Liver (tissue), 10 donors: ENCODE measurements at places on chromosomes 6 and 20. TPM values are rescaled to one million over a fixed set of nuclear protein-coding genes. Genes with fewer than 3 reads are reported as not detected.

C2 gene
- polyA plus RNA-seq: 522 TPM

SLC35A1 gene
- 9.0 TPM for polyA plus RNA-seq

PLAGL1 gene
- 1.3 TPM for polyA plus RNA-seq

TRMT6 gene
- 3.9 TPM for polyA plus RNA-seq

CST5 gene
- polyA plus RNA-seq: not detected

DEFB124 gene
- polyA plus RNA-seq: not detected

SLC17A9 gene
- polyA plus RNA-seq: 138 TPM

NRSN1 gene
- polyA plus RNA-seq: not detected

PRPH2 gene
- 0.06 TPM for polyA plus RNA-seq

LPA gene
- polyA plus RNA-seq: 13.1 TPM

MYCT1 gene
- polyA plus RNA-seq: 4.0 TPM

SLC22A16 gene
- not detected for polyA plus RNA-seq

RNASET2 gene
- polyA plus RNA-seq: 17.7 TPM

ULBP1 gene
- polyA plus RNA-seq: 0.03 TPM

LTB gene
- polyA plus RNA-seq: 1.7 TPM

ECT2L gene
- 0.32 TPM for polyA plus RNA-seq

PLAGL2 gene
- 1.5 TPM for polyA plus RNA-seq

SLPI gene
- 308 TPM for polyA plus RNA-seq

LY6G6D gene
- polyA plus RNA-seq: not detected

BTBD9 gene
- polyA plus RNA-seq: 2.0 TPM

RIMS1 gene
- not detected for polyA plus RNA-seq

TNFRSF21 gene
- polyA plus RNA-seq: 2.6 TPM

CCM2L gene
- polyA plus RNA-seq: 1.2 TPM

MROH8 gene
- polyA plus RNA-seq: 1.3 TPM

E2F1 gene
- polyA plus RNA-seq: 1.6 TPM

LINC00237 gene
- polyA plus RNA-seq: not detected

SLC26A8 gene
- 0.26 TPM for polyA plus RNA-seq

EGFL8 gene
- polyA plus RNA-seq: 1.9 TPM

CALHM4 gene
- not detected for polyA plus RNA-seq

CCN5 gene
- polyA plus RNA-seq: 3.6 TPM
